ENCODE measurements at places on chromosomes 4 and X.

DNA sequence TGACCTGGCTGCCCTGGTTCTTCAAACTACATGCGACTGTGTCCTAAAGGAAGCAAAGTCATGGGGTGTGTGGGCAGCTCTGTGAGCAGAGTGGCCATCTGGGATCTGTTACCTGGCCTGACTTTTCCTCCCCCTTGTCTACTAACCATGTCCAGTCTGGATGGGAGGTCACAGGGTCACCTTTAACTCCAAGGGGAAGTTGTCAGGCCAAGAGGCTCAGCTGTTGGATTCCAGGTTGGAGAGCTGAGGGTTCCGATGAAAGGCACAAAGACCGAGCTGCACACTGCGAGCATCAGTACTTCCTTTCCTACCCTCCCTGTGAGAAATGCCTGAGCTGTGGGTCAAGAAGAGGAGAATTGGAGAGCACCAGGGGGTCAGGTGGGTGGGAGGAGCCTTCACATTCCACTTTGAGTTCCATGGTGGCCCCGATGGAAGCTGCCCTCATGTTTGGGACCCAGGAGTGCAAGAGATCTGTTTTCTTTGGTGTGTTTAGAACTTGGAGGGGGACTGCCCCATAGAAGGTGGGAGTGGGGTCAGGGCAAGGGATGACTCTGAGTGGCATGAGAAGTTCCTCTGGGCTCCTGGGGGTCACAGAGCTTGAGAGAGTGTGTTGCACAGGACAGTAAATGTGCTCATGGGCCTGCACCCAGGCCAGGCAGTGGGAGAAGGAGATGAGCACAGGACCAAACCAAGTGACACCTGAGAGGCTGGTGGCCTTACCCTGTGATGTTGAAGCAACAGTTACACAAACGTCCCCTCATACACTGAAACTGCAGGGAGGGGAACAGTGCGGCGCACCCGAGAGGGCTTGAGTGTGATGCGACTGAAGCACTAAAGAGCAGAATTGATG, 36.2 kb downstream of the RGS12 start:
- no peak for DNase-seq

DNA sequence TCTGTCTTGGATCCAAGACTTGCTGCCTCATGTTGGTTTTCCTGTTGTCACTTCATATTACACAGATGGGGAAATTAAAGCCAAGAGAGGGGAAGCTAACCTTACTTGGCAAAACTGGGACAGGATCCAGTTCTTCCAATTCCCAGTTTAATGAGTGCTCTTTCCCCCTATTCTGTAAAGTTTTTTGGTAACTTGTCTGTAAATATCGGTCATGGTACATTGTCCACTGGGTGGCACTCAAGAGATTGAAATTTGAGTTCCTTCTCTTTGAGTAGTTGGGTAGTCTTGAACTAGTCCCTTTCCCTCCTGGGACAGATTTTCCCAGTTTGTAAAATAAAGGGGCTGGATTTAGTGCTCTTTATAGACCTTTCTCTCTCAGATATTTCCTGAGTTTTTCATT, 12.4 kb upstream of the EOLA2 start:
- no peak for DNase-seq

- no peak for DNase-seq
Observed at GRCh38 chr4:110634350-110635162, 11.7 kb upstream of the PITX2 start.

GRCh38 chr4:68129793-68130192, at the start of gene TMPRSS11F:
TMPRSS11F (minus strand) TSS chr4:68129869; CDS start chr4:68129820, 49 bp downstream.
- no peak for DNase-seq

DNA sequence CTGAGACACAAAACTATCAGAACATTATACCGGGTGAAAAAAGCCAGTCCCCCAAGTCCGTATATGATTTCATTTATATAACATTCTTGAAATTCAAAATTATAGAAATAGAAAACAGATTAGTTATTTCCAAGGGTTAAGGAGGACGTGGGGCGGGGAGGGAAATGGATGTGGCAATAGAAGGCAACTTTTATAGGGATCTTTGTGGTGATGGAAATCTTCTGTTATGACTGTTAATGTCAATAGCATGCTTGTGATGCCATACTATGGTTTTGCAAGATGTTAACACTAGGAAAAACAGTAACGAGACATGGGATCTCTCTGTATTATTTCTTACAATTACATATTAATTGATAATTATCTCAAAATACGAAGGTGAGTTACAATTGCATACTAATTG, 96.4 kb downstream of the LNX1 start:
- no peak for DNase-seq

- DNase-seq: no peak
Observed at GRCh38 chr4:165656399-165656798, 216.6 kb upstream of the TLL1 start.

DNA sequence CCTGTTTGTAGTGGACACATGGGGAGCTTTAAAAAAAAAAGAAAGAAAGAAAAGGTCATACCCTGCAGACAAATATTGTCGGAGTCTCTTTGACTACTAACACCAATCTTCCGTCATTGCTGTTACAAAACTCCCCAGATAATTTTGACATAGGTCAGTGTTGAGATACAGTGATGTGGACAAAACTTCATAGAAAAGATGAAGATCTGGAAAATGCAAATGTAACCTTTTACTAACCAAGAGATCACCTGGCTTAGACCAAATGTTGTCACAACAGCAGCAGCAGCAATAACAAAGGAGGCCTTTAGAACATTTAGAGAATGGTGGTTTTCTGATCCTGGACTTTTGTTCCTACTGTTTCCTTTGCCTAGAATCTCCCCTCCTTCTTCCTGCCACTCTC, 8.1 kb upstream of the COMMD8 start:
- DNase-seq: no peak

- DNase-seq: no peak
Observed at GRCh38 chr4:75727073-75727472, 2.7 kb downstream of the USO1 start.

DNA sequence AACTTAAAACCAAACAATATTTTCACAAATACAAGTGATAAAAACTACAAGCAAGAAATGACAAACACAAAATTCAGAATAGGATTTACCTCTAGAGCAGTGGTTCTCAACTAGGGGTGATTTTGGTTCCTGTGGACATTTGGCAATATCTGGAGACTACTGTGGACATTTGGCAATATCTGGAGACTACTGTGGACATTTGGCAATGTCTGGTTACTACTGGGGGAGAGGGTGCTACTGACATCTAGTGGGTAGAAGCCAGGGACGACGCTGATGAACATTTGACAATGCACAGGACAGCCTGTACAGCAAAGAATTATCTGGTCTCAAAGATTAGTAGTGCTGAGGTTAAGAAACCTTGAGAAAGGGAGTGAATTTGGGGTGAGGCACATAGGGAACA, 169.8 kb downstream of the CLCN4 start:
- DNase-seq: no peak

DNA sequence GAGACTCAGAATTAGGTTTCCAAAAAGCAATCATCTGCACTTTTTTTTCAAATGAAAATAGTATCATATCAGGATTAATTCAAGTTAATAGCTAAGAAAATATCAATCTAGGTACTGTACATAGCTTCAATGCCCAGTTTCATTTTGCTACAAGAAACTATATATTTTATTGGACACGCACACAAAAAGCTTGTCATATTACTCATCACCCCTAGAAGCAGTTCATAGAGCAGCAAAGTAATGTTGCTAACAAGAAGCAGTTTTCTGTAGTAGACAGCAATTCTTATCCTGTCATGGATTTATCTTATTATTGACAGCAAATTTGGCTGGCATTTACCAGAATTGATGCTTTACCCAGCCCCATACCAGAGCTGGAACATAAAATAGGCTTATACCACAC, 52.3 kb upstream of the LSM6 start:
- DNase-seq: no peak

DNA sequence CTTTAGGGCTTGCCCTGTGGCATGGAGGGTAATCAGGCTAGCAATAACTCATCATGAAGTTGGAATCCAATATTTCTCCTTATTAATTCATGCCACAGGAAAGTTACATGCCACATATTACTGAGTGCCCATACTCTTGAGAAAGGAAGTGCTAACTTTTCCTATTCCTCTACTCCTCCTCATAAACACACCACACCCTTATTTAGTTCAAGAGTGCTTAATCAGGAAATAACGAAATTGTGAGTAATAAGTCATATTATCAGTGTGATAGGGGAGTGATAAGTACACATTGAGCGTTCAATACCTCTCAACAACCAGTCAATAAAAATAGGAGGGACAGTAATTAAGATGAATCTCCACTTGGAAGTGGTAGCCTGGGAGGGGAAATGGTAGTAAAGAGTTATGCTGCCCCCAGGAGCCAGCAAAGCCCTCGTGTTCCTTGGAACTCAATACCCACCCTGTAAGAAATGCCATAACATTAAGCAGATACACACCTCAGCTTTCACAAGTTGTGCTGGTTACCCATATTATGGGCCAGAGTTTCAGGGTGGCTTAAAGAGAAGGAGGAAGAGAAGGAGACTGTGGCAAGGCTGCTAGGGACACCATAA, 410.0 kb upstream of the NR3C2 start:
- DNase-seq: no peak

GRCh38 chrX:22520128-22520828, 247.6 kb downstream of the CBLL2 start:
- DNase-seq: no peak

- no peak for DNase-seq
Observed at GRCh38 chrX:13968198-13968597, 61.5 kb downstream of the GEMIN8 start.

DNA sequence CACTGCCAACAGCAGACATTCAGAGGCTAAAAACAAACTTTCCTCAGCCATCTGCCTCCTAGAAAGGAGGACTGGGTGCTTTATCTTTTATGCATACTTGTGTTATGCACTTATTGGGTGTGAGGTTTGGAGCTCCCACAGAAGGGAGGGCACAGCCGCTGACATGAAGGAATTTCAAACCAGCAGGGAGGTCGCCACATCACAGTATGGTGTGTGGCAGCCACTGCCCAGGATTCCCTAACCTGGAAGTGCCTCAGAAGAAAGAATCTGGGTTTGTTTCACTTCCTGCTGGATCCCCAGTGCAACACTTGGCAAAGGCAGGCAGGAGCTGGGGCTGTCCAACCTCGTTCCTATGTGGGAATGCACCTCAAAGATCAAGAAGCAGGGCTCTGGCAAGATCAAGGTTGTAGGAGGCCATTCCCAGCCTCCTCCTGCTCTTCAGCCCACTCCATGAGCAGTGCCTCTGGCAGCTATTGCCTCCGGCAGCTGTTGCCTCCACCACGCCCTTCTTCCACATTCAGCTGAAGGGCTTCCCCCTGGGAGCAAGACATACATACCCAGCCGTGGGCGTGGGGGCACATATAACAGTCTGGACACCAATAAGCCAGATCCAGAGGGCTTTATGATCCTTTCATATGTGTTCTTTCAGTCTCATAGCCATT, 109.0 kb upstream of the MAMLD1 start:
- DNase-seq: no peak

GRCh38 chr4:184439856-184440594, 34.3 kb downstream of the IRF2 start:
- no peak for DNase-seq

DNA sequence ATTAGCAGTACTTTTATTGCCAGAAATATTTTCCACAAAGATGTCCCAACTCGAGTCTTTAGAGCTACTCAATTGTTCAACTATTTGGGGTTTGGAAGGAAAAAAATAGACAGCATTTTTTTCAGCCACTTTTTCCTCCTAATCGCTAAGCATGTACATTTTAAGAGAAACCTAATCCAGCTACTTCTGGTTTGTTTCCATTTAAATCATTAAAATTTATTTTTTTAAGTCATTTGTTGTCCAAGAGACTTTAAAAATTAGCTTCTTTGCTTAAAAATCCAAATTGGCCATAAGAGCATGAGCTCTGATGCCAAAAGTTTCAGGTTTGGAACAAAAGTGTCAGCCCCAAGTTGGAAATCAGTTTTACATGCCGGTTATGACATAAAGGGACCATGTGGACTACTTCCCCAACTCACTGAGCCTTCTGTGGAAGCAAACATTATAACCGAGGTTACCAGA, 186.3 kb upstream of the INTU start:
- no peak for DNase-seq
